ENCODE measurements at places on chromosomes 5 and 9. TPM values are rescaled to one million over a fixed set of nuclear protein-coding genes. Genes with fewer than 3 reads are reported as not detected.

Gene CCL27
- total RNA-seq = not detected

Gene CDH18
- total RNA-seq = not detected

Gene PHF19
- 18.5 TPM for total RNA-seq

Gene SPATA31D4
- total RNA-seq = not detected

Gene PCA3
- not detected for total RNA-seq

Gene UNC13B
- 29.0 TPM for total RNA-seq

Gene CA9
- total RNA-seq = not detected

Gene ABO
- total RNA-seq = 3.2 TPM

Gene FABP6
- not detected for total RNA-seq

Gene BBLN
- 199 TPM for total RNA-seq

Measured in subcutaneous adipose tissue (tissue), 4 donors.